KBM-7 (cell line): ENCODE measurements at places on chromosomes 6 and 20.

DNA sequence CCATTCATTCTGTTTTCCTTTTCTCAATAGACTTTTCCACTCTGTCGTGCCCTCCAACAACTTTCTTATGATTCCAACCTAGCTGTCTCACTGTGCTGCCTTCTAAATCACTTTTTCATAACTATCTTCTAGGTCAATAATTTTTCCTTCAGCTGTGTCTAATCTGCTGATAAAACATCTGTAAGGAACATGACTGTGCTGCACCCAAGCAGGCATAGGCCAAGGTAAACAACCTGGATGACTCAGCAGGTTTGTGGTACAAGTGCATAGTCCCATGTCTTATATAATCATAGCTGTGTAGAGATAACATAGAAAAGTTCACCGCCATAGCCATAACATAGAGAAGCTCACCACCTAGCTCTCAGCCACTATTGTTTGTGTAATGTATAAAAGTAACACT, 332.3 kb downstream of the PLCB1 start:
- no peak for DNase-seq

- no peak for DNase-seq
Observed at GRCh38 chr20:62840244-62841197, 21.1 kb downstream of the TCFL5 start.

DNA sequence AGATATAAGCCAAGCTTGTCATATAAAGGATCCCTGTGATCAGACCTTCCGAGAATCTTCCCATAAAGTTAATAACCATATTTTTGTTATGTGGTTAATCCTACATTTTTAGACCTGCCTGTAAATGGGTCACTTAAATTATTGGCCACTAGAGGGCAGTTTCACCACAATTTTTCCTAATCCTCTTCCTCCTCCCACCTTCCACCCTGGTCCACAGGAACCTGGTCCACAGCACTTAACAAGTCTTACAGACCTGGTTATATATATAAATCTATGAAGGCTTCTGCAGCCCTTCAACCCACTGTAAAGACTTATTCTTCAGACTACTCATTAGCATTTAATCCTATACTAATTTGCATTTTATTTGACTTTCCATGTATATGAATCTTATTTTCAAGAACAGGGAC, 28.3 kb downstream of the MRS2 start:
- DNase-seq: peak; percentile 82

GRCh38 chr20:10962937-10963336, 289.1 kb upstream of the JAG1 start:
- no peak for DNase-seq

DNA sequence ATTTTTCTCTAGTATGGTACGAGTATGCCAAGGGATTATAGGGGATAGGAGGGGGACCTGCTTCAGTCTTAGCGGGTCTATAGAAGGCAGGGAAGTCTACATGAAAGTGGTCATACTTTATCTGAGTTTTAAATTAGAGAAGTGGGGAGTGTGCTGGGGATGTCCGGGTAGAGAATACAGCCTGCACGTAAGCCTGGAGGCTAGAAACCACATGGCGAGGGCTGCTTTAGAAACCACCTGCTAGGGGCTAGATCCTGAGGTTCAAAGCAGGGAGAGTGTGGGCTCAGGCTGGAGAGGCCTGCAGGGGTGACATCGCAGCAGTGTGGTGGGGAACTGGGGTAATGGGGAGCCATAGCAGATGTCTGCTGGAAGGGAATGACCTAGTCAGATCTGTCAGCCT, 85.2 kb downstream of the VEGFA start:
- DNase-seq: no peak

- DNase-seq: no peak
Observed at GRCh38 chr20:62901891-62902290, 24.4 kb downstream of the DIDO1 start.

DNA sequence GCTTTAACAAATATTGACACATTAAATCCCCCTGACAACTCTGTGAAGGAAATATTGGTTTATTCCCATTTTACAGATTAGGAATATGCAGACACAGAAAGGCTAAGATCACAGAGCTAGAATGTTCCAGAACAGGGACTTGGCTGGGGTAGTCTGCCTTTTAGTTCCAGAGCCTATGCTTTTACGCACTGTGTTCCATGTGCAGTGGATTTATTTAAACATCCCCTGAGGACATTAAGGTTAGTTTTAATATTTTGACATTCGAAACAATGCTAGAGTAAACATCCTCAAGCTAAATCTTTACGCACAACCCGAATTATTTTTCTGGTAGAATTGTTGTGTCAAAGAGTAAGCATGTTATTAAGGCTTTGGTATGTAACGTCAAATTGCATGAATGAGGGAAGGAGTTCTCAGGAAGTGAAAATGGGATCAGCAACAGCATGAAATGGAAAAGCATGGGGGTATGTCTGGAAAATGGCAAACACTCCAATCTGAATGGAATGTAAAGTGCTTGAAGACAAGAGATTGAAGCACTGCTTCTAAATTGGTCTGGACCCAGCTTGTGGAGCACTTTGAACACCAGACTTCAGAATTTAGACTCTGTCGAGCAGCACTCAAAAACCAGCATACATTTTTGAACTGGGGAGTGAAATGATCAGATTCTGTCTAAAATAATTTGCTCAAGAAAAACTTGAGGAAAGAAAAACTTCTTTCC, 429.9 kb downstream of the CD83 start:
- no peak for DNase-seq

- DNase-seq: no peak
Observed at GRCh38 chr6:157798851-157799250, 24.2 kb upstream of the SNX9 start.

DNA sequence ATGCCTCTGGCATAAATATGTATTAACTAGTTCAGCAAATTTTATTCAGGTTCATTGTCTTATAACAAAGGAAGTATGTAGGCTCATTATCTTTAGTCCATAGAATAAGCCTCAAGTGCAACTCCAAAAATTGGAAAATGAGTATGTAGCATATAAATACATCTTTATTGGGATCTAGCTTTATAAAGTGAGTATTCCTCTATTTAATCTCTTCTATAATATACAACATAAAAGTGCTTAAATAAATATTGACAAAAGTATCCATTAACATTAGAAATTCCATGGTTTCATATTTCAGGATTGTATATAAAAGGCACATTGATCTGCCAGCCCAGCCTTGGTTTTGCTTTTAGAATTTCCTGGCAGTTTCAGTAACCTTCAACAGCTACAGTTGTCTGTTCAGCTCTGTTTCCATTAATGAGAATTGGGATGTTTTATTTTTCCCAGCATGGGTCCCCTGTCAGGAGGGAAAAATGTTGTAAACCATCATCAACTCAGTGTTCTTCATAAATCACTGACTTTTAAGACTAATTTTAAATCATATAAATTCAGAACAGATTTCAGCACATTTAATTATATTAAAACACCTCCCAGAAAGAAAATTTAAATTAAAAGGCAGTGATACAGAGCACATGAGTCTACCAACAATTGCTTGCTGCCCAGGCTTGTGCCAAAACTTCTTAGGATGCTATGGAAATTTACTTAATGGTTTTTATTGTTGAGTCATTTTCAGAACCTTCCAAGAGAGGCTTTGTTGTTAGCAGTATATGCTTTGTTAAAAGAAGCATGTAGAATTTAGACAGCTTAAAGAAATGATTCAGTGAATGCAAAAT, 119.7 kb downstream of the ADGRG6 start:
- DNase-seq: no peak

GRCh38 chr6:10511477-10511876, 9.7 kb upstream of the GCNT2 start:
- no peak for DNase-seq

DNA sequence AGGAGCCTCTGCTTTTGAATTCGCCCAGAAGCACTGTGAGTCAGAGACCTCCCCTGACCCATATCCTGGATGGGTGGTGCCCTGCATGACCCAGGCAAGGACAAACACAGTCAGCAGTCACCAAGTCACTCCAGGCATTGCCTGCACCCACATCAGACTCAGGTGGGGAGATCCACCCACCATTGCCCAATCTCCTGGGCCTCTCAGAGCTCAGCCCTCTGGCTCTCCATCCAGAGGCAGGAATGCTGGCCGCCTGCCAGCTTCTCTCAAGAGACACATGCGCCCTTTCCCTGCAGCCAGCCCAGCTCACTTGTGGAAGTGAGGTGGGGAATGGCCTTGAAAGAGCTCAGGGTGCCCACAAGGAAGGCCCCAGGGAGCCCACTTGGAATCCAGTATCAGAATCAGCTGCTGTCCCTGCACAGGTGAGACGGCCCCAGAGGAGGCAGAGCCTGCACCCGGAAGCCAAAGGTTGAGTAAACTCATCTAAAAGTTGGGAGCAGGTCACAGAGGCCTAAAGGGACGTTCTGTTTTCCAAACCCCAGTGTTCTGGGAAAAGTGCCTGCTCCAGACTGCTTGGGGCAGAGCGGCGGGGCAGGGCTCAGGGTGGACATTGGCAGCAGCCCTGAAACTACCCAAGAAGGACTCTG, 129.8 kb downstream of the PREX1 start:
- DNase-seq: no peak

- no peak for DNase-seq
Observed at GRCh38 chr6:116577486-116577885, 6.2 kb downstream of the RWDD1 start.

DNA sequence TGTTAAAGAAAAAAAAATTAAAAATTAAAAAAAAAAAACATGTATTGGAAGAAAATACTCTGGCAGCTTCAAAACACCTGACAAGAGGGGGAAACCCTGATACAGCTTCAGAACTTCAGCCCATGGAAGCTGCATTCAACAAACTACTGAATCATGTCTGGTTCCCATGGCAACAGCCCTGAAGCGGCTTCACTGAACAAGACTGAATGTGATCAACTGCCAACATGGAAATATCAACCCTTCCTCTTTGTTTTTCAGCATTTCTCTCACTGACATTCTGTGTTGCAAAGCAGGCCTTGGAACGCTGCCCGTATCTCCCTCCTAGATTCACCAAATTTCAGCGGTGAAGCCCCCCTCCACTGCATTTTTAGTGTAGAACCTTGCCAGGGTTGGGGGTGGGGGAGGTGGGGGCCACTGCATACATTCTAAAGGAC, 91.3 kb upstream of the SHLD1 start:
- peak; percentile 70 for DNase-seq

DNA sequence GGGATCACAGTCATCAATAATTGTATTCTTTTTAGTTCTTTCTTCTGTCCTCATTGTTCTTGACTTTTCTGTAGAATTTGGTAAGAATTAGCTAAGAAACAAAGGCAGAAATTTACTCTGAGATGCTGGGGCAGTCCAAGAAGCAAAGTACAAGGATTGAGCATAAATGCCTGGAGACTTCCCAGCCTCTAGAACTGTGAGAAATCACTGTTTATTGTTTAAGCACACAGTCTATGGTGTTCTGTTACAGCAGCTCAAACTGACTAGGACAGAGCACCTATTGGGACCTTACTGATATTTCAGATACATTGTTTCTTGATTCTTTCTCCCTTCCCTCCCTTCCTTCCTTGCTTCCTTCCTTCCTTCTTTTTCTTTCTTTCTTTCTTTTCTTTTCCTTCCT, 192.7 kb upstream of the SLC35B3 start:
- no peak for DNase-seq
